Bone marrow (tissue), 2 donors: ENCODE measurements at places on chromosomes 11 and 22.

- DNase-seq: no peak
These were observed 15.5 kb downstream of the RHBDD3 start for GRCh38 chr22:29251981-29252911.

DNA sequence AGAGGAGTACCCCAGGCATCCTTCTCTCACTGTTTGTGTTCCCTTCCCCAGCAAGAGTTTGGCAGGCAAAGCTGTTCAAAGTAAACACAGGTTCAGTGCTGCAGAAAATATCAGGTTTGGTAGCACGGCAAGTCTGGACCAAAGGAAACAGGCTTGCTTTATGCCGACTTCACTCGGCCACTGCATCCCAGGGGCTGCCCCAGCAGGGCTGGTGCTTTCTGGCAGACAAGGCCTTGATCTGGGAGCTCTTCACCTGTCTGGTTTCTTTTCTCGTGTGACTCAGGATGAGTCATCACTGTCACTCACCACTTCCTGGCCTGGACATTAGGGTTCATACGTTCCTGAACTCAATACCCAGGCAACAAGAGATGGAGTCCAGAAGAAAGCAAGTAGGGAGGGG lies 52.6 kb upstream of the NAV2 start:
- DNase-seq: no peak

DNA sequence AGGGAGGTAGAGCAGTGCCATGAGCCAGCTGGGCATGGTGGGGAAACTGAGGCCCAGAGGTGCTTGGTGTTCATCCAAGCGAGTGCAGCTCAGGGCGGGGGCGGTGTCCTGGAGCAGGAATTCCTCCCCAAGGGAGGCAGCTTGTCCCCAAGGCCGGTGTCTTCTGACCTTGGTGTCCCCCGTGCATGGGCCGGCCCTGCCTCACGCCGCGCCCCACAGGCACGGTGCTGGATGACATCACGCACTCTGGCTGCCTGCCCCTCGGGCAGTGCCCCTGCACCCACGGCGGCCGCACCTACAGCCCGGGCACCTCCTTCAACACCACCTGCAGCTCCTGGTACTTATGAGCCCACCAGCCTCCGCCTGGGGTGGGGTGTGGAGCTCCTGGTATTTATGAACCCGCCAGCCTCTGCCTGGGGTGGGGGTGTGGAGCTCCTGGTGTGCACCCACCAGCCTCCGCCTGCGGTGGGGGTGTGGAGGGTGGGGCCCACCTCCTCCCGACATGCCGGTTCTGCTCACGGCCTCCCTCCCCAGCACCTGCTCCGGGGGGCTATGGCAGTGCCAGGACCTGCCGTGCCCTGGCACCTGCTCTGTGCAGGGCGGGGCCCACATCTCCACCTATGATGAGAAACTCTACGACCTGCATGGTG lies 6.7 kb downstream of the MUC5B start:
- no peak for DNase-seq

- no peak for DNase-seq
These were observed 74.8 kb downstream of the MICAL2 start for GRCh38 chr11:12185106-12185690.

GRCh38 chr11:130191896-130192295 lies 32.3 kb downstream of the ST14 start:
- DNase-seq: no peak

- no peak for DNase-seq
These were observed 89.3 kb upstream of the CHRM4 start for GRCh38 chr11:46480909-46481308.

GRCh38 chr11:9015677-9016076 lies 11.9 kb upstream of the NRIP3 start:
- DNase-seq: peak; percentile 53

- no peak for DNase-seq
These were observed 1.2 kb upstream of the LIN7C start for GRCh38 chr11:27507557-27508322.

- DNase-seq: no peak
These were observed 3.9 kb downstream of the ATF4 start for GRCh38 chr22:39524089-39524752.

- DNase-seq: no peak
These were observed 230.2 kb downstream of the NTM start for GRCh38 chr11:131600628-131601027.

DNA sequence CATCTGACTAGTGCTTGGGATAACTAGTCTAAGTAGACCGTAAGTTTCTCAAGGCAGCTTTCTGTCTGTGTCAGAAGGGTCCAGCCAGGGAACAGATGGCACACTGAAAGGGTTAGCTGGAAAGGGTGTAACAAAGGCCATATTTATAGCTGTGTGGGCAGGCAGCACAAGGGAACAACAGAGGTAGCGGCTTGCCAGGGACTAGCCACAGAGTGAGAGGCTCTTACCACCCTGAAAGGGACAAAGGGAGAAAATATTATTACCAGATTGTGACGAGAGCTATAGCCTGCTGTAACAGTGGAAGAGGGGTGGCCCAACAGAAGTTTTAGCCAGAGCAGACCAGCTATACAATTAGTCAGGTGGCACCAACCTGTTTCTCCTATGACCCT lies 129.4 kb downstream of the CCDC34 start:
- DNase-seq: no peak

DNA sequence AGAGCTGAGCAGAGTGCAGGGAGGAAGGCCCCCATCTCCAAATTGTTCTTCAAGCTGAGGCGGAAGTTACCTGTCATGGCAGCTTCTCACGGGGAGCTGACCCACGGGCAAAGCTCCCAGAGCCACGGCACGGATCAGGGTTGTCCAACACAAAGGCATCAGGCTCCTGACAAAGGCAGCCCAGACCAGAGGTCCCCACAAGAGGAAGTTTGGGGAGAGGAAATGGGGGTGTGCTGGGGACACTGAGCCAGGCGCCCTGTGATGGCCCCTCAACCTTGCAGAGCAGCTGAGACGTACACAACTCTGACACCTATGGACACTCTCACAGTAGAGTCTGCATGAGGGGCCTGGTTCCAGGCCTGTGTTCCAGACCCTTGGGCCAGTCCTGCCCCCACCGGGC lies 95.6 kb downstream of the CTTN start:
- no peak for DNase-seq

DNA sequence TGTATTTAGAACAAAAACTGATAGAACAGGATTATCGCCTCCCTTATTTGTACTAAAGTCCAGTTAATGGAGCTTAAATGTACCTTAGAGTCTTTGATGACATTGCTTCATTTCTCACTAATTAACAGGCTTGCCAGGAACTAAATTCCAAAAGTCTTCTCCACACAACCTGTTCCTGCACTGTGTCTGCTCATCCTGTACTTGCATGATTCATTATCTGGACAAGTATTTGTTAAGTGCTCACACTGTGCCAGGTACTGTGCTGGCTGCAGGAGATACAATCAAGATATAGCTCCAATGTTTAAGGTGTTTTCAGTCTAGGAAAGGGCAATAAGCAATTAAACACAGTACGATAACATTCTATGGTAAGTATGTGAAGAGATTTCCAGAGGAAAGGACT lies 485.9 kb upstream of the TENM4 start:
- no peak for DNase-seq

DNA sequence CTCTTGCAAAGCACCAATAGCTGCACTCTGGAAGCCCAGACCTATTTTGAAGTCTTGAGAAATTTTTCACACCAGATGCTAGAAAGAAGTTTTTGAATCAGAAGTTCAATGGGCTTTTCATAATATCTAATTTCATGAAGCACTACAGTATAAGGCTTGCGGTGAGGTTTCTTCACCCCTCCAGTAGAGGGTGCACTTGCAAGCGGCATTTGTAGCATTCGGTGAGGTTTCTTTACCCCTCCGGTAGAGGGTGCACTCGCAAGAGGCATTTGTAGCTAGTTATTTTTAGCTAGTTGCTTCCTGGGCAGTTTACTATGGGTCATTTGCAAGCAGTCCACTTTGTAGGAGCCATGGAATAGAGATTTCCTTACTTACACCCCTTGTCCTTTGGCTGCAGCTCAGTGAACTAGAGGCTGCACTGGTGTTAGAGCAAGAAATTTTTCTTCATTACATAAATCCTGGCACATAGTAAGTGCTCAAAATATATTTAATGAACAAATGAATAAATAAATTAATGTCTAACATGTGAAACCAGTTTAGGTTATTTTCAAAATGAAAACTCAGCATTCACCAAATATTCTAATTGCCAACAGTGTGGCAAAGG lies 7.8 kb upstream of the NOX4 start:
- no peak for DNase-seq

DNA sequence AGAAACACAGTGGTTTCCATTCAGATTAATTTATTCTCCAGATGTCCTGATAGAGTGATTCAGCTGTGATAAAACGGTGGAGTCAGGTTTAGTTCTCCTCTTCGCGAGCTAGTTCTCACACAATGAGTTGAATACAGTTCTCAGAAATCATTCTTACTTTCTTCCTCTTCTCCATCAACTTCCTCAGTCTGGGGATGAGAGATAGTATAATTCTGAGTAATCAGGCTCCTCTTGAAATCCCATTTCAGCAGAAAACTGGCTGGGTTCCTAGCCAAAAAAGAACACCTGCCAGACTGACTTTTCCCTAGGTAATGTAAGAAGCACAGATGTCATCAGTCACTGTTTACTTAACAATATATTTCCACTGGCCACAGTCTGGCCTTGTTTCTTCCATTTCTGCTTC lies 76.7 kb downstream of the SVIP start:
- no peak for DNase-seq

GRCh38 chr11:3710485-3711259 lies 39.5 kb upstream of the CHRNA10 start:
- DNase-seq: no peak

DNA sequence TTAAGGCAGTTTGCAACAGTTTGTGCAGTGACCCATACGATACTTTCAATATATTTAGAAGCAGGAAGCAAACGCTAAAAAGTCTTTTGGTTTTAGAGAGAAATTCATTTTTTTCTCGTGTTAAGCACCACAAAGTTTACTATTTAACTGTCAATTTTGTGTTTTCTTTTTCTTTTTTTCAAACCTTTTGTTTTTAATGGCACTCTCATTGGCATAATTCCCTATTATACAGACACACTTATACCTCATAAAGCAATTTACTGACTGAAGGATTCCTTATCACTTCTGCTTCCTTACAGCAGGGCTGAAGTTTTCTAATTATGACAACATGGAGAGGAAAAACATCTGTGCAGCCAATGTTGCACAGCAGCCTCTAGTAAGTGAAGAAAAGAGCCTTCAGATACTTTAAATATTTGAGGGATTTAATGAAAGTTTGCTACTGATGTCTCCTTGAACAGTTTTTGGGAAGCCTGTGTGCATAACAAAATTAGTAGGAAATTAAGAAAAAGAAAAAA lies 2191.2 kb downstream of the LRRC4C start:
- no peak for DNase-seq

- no peak for DNase-seq
These were observed 7.4 kb upstream of the SOX6 start for GRCh38 chr11:16363706-16364105.

GRCh38 chr11:132959693-132960092 lies 572.6 kb downstream of the OPCML start:
- DNase-seq: no peak

DNA sequence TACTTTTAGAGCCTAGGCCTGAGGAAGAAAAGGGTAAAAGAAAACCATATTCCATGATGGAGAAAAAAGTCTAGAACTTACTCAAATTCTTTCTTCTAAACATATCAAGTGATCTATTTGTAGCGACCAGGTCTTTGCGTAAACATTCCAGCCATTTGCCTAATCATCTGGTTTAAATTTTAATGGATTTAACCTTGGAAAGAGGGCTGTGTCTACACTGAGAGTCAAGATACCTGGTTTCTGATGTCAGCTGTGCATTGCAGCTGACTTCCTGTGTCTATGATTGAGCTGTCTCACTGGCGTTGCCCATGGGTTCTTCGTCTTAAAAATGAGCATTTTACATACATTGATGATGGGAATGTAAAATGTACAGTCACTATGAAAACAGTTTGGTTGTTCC lies 10.0 kb upstream of the TMEM123 start:
- no peak for DNase-seq

DNA sequence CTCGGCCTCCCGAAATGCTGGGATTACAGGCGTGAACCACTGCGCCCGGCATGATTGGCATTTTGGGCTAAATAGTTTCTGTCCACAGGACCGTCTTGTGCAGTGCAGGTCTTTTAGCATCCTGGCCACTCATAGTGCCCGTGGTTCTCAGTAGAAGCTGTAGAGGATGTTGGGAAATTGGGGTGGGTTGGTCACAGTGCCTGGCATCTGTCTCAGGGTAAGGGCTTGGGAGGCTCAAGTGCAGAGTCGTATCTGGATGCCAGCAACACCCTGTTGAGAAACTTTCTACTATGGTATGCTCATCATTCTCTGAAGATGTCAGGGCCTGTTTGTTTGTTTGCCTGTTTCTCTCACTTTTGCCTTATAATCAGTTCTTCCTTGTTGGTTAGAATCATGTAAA lies 21.9 kb downstream of the UBE2L3 start:
- no peak for DNase-seq

DNA sequence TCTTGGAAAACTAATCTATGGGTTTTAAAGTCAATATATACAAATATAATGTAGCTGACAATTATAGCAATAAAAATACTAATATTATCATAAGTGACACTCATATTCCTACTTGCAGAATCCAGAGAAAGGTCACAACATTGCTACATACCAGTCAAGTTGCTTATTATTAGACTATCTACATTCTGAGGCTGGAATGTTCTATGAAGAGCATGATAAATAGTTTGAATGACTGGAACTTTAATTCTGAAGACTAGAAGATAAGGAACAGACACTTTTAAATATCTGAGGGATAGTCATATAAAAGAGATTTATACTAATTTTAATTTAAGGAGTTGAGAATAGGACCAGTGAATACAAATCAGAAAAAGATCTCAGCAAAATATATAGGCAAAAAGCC lies 146.0 kb downstream of the GUCY1A2 start:
- no peak for DNase-seq

- DNase-seq: no peak
These were observed 59.2 kb downstream of the SYTL2 start for GRCh38 chr11:85751724-85752123.

- DNase-seq: no peak
These were observed 48.2 kb downstream of the KIAA1671 start for GRCh38 chr22:25000686-25001085.

DNA sequence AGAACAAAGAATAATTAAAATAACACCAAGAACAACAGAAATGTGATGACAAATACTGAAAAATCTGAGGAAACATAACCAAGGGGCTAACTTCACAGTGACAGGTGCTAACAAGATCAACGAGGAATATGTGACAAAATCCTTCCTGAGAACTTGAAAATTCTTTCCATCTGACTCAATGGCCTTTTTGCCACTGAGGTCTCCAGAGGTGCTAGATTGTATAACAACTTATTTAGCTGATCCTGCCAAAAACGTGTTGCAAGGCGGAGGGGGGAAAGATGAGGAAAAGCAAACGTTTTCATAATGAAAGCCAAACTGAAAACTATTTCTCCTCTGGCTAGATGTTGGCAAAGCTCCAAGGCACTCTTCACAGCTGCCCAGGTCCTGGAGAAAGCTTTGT lies 364.5 kb downstream of the NTM start:
- DNase-seq: no peak
